ENCODE measurements at places on chromosomes 2 and 18. TPM values are rescaled to one million over a fixed set of nuclear protein-coding genes. Genes with fewer than 3 reads are reported as not detected.

DNA sequence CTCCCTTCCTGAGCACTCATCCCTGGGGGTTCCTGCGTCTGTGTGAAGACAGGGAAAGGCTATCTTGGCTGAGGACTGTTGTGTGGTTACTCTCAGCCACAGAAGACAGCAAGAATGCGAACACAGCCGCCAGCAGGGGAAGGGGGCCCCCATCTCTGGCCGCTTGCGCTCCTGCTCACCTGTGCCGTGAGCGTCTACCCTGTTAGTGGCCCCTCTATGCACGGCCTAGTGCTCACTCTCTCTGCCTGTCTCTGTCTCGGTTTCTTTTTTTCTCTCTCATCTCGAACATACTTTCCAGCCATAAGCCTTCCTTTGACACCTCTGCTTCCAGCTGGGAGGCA lies 206.7 kb upstream of the APCDD1 start:
- DNase-seq, result no peak
- no peak overlapping the region for H3K4me3 ChIP-seq
- H3K4me1 ChIP-seq, result no peaks in the 10 kb centered on the region
- no peaks in the 10 kb centered on the region for H3K36me3 ChIP-seq
- H3K27ac ChIP-seq, result no peak overlapping the region

DNA sequence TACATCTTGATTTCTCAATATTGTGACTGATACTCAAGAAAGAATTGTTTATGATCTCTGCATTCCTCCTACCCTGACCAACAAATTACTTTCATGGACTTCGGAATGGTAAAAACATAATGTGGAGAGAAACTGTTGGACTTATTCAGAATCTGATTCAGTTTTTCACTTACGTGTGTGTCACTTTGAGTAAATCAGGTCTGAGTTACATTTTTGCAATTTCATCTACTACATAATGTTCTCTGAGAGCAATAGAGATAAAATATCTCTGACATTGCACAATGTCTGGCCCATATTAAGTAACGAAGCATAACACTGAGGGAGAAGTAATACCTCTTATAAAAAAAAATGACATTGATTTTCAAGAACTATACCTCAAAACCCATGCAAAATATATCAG lies 1337.9 kb upstream of the CHAC2 start:
- H3K4me1 ChIP-seq, result no peaks in the 10 kb centered on the region
- no peak for DNase-seq
- no peak overlapping the region for H3K27ac ChIP-seq
- no peaks in the 10 kb centered on the region for H3K27me3 ChIP-seq

DNA sequence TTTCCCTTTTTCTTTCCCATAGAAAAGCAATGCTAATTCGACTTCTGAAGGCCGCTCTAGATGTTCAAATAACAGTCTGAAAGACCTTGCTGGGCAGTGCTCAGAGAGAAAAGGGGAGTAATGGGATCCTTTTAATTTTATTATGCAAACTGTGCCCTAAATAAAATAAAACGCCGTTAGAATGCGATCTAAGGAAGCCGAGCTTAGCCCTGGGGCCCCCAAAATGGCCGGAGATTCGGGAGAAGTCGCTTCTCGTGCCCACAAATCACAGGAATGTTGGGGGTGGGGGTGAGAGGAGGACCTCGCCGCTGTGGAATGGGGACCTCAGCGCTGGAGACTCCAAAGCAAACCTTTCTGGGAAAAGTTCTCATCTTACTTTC lies 8.4 kb upstream of the POU3F3 start:
- no peak overlapping the region for H3K27ac ChIP-seq
- peaks cover 51% of the 10 kb centered on the region for H3K27me3 ChIP-seq
- peaks cover 29% of the 10 kb centered on the region for H3K4me1 ChIP-seq
- no peak overlapping the region for H3K4me3 ChIP-seq
- no peak for DNase-seq
- H3K36me3 ChIP-seq, result no peaks in the 10 kb centered on the region

GRCh38 chr2:133484784-133485183 lies 83.5 kb downstream of the NCKAP5 start:
- no peaks in the 10 kb centered on the region for H3K36me3 ChIP-seq
- no peak overlapping the region for H3K27ac ChIP-seq
- no peaks in the 10 kb centered on the region for H3K27me3 ChIP-seq
- no peaks in the 10 kb centered on the region for H3K4me1 ChIP-seq
- no peak overlapping the region for H3K4me3 ChIP-seq

- DNase-seq, result no peak
- no peaks in the 10 kb centered on the region for H3K4me1 ChIP-seq
- no peak overlapping the region for H3K4me3 ChIP-seq
- peak overlapping the region; percentile 93 for H3K27ac ChIP-seq
- no peaks in the 10 kb centered on the region for H3K36me3 ChIP-seq
- no peaks in the 10 kb centered on the region for H3K27me3 ChIP-seq
These were observed 31.8 kb downstream of the TBC1D8 start for GRCh38 chr2:101119431-101119830.

DNA sequence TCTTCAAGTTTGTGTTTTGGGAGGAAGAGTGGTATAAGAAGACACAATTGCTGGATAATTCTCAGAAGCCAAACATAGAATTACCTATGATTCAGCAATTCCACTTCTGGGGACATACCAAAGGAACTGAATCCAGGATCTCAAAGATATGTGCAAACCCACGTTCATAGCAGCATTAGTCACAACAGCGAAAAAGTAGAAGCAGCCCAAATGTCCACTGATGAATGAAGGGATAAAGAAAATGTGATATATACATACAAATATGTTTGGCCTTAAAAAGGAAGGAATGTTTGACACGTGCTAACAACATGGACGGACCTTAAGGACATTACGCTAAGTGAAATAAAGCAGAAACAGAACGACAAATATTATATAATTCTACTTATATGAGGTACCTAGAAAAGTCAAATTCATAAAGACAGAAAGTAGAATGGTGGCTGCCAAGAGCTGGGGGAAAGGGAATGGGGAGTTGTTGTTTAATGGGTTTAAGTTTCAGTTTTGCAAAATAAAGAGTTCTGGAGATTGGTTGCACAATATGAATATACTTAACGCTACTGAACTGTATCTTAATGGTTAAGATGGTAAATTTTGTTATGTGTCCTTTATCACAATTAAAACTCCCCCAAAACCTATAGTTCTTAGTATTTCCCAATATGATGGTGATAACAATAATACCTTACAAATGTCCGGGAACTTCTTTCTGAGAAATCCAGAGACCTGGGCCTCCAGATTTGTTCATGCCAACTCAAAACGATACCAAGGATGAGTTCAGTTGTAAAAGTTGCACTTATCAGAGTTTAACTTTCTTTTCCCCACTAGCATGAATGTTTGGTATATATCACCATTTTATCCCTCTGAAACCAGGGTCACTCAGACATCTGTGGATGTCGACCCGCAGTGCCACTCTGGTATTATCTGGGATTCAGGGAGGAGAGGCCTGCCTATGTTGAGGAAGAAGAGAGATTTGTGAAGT lies 33.7 kb upstream of the WIPF1 start:
- DNase-seq, result no peak
- no peaks in the 10 kb centered on the region for H3K36me3 ChIP-seq

DNA sequence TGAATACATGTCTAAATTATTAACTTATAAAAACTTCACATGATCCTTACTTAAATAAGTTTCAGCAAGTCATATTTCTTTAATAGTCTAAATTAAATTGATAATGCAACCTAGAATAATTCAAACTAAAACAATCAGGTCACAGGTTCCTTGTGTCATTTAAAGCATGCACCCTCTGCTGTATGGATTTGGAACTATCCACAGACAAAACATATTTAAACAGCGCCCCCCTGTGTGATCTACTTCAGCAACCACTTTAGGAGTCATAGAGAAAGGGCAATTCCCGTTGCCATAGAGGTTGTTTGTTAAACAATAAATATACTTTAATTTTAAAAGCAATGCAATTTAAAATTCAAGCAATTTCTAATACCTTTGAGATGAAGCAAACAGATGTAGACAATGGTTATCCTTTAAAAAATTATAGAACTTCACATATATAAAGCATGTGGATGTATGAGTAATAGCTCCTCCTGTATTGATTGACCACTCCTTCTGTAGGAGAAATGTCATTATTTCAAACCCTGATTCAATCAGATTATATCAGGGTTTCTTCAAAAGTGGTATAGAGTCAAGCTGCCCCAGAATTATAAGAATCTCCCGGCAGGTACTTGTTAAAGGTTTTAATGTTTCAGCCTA lies 21.2 kb downstream of the GRB14 start:
- no peaks in the 10 kb centered on the region for H3K4me1 ChIP-seq
- H3K36me3 ChIP-seq, result no peaks in the 10 kb centered on the region

GRCh38 chr2:128545085-128545484 lies 226.4 kb upstream of the HS6ST1 start:
- DNase-seq, result no peak
- H3K27ac ChIP-seq, result no peak overlapping the region
- H3K4me1 ChIP-seq, result no peaks in the 10 kb centered on the region
- no peaks in the 10 kb centered on the region for H3K27me3 ChIP-seq
- H3K36me3 ChIP-seq, result no peaks in the 10 kb centered on the region

- H3K27me3 ChIP-seq, result no peaks in the 10 kb centered on the region
- H3K4me1 ChIP-seq, result no peaks in the 10 kb centered on the region
- H3K27ac ChIP-seq, result no peak overlapping the region
- no peak overlapping the region for H3K4me3 ChIP-seq
These were observed 121.5 kb downstream of the LPIN1 start for GRCh38 chr2:11867926-11868325.

DNA sequence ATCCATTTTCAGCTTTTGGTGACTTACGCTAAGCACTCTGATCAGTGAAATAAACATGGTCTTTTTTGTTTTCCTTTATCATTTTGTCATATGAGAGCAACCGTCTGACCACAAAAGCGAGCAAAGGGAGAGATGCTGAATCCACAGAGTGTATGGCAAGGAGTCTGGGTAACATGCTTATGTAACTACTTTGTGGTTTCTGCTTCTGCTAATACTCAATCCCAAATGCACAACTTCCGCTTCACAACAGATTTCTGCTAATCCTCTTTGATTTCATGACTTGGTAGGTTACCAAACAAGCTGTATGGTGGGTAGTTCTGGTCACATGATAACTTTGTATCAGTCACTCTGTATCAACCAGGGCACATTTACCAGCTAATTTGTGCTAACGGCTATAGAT lies 908.4 kb upstream of the CRIM1 start:
- H3K27ac ChIP-seq, result no peak overlapping the region
- no peaks in the 10 kb centered on the region for H3K27me3 ChIP-seq

- DNase-seq, result no peak
- no peaks in the 10 kb centered on the region for H3K36me3 ChIP-seq
- H3K4me1 ChIP-seq, result no peaks in the 10 kb centered on the region
- H3K27ac ChIP-seq, result no peak overlapping the region
- no peak overlapping the region for H3K4me3 ChIP-seq
These were observed 28.8 kb downstream of the NEMP2 start for GRCh38 chr2:190505696-190506095.

- H3K27ac ChIP-seq, result no peak overlapping the region
- H3K4me3 ChIP-seq, result no peak overlapping the region
- no peaks in the 10 kb centered on the region for H3K36me3 ChIP-seq
These were observed 46.9 kb upstream of the LAMA1 start for GRCh38 chr18:7164323-7165004.

DNA sequence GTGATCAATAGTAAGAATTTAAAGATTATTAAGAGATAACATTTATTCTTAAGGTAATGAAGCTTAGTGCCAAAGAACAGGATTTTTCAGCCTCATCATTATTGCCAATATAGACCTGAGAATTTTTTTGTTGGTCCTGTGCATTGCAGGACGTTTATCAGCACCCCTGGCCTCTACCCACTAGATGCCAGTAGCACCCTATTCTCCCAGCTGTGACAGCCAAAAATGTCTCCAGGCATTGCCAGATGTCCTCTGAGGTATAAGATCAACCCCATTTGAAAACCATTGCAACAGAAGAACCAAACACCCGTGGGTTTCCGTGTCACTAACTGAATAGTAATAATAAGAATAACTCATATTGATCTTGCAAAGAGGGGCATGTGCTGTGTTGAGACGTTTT lies 700.0 kb upstream of the SOX11 start:
- H3K4me3 ChIP-seq, result no peak overlapping the region
- no peak for DNase-seq
- H3K27ac ChIP-seq, result no peak overlapping the region
- H3K36me3 ChIP-seq, result no peaks in the 10 kb centered on the region
- no peaks in the 10 kb centered on the region for H3K4me1 ChIP-seq
- H3K27me3 ChIP-seq, result no peaks in the 10 kb centered on the region

DNA sequence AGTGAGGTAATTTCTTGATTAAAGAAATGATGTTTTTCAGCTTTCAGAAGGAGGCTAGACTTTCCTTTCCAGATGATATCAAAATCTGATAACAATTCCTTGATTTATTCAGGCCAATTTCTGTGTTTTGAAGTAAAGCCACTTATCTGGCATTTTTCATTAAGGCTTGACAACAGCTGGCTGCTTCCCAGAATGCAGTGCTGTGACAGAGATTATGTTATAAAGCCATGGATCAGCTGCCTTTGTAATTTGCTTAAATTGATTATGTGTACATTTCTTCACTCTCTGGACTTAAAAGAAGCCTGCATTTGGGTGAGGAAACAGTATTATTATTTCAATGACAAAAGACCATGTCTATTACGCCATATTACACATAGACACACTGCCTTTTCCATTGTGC lies 136.0 kb downstream of the PLCL1 start:
- no peak for DNase-seq
- H3K4me1 ChIP-seq, result no peaks in the 10 kb centered on the region
- H3K4me3 ChIP-seq, result no peak overlapping the region
- H3K36me3 ChIP-seq, result no peaks in the 10 kb centered on the region

DNA sequence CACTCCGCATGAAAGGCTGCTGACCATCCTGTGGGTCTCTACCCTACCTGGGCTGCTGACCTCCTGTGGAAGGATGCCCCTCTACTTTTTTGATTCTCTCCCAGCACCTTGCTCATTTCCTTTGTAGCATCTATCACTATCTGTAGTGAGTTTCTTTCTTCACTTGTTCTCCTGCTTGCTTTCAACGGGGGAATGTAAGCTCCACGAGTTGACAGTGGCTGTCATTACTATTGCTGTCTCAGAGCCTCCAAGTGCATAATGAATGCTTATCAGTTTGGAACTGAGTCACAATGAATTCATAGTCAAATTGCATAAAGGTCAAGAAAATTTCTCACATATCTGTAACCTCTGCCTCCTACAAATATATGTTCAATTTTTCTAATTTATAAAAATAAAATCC lies 477.7 kb downstream of the PLCL1 start:
- no peaks in the 10 kb centered on the region for H3K27me3 ChIP-seq
- H3K4me1 ChIP-seq, result no peaks in the 10 kb centered on the region
- H3K36me3 ChIP-seq, result no peaks in the 10 kb centered on the region
- no peak overlapping the region for H3K27ac ChIP-seq
- no peak for DNase-seq

DNA sequence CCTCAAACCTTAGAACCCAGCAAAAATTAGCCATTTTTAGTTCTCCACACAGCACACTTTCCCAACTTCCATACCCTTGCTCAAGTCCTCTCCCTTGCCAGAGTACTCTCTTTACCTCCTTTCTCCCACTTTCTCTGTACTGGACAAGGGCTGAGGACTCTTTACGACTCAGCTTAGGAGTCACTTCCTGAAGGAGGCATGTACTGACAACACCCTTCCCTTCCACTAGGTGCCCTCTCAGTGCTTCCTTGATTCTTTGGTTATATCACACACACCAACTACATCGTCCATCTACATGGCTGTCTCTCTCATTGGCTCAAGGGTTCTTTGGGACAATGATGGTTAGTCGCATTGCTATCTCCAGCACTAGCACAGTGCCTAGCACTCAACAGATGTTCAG lies 5.2 kb upstream of the C18orf63 start:
- H3K4me1 ChIP-seq, result no peaks in the 10 kb centered on the region
- DNase-seq, result no peak
- no peaks in the 10 kb centered on the region for H3K36me3 ChIP-seq

CD28 gene
- 0.85 TPM for total RNA-seq

TEKT4 gene
- not detected for total RNA-seq

POTEI gene
- total RNA-seq, result 0.53 TPM

SCN7A gene
- 3.0 TPM for total RNA-seq

HIBCH gene
- total RNA-seq, result 38.8 TPM

PSMA8 gene
- total RNA-seq, result not detected

ASB18 gene
- total RNA-seq, result not detected

CHST10 gene
- 0.95 TPM for total RNA-seq

GLB1L gene
- total RNA-seq, result 2.7 TPM

Measured in Peyer's patch (tissue), 4 donors.